ENCODE measurements at places on chromosomes 5 and 9.

GRCh38 chr5:103016167-103016566 is 103.8 kb downstream of the GIN1 start:
- no peak for DNase-seq

DNA sequence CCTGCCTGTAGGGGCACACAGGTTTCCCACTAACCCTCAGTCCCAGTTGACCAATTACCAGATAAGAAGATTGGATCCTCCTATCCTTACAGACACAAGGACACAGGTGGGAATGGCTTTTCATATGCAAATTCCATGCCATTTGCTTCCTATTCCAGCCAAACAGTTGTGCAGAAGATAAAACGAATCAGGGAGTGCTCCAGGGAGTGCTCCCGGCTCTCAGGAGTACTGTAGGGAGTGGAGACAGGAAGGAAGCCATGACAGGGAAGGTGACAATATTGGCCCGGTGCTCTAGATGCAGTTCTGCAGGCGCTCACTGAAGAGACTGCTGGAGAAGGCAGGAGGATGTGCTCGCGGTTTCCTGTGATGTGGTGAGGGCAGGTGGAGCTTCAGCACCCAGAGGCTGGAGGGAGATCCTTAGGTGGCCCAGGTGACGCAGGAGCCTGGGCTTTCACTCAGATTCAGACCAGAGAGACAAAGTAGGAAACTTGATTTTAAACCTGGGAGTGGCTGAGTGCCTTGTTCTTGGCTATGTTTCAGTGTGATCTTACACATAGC is 260.0 kb downstream of the AUH start:
- no peak for DNase-seq

- DNase-seq = no peak
These were observed 27.8 kb upstream of the GRPEL2 start for GRCh38 chr5:149317281-149318048.

DNA sequence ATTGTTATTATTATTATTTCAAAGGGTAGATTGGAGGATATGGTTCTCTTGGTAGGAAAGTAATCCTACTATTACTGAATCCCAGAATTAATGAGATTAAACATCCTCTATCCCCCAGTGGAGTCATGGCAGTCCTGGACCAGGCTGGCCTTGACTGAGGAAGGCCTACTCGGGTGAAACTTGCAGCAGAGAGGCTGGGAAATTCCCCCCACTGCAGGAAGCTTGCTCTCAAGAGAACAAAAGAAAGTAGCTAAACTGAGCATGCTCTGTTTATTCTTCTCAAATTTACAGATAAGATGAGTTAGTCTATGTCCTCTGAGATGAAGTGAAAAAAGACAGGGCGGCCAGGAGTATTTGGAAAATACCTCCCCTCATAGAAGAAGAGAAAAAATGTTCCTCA is 233.9 kb upstream of the RPS23 start:
- DNase-seq = no peak

GRCh38 chr5:170293273-170293672 is 4.3 kb downstream of the LCP2 start:
- no peak for DNase-seq

DNA sequence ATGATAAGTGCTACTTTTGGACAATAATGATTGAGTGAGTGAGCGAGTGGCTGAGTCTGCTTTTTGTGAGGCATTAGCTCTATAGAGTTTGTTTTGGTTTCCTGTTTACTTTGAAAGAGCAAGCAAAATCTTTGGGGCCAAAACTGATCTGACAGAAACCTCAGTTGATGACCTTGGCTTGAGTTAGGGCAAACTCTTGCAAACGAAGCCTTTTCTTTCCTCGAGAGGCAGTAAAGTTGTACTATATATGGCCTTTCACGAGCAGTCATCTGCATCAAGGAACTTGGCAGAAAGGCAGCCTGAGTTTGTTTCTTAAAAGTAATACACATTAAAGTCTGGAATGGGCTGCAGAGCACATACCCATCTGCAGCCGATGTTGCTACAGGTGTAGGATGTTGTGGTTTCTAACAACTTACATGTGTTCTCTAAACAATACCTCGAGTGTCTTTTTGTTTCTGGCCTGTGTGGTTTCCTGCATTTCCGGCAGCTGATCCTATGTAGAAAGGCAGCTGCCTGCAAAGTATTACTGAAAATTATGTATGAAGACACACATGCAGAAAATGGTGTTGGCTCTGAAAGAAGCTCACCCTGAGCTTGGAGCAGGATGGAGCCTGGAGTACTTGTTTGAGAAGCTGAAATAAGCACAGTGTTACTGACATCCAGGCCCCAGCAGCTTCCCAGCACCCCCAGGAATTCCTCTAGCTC is 60.8 kb downstream of the FOXD1 start:
- DNase-seq = no peak

GRCh38 chr9:87558606-87559190 is 61.0 kb downstream of the DAPK1 start:
- no peak for DNase-seq

DNA sequence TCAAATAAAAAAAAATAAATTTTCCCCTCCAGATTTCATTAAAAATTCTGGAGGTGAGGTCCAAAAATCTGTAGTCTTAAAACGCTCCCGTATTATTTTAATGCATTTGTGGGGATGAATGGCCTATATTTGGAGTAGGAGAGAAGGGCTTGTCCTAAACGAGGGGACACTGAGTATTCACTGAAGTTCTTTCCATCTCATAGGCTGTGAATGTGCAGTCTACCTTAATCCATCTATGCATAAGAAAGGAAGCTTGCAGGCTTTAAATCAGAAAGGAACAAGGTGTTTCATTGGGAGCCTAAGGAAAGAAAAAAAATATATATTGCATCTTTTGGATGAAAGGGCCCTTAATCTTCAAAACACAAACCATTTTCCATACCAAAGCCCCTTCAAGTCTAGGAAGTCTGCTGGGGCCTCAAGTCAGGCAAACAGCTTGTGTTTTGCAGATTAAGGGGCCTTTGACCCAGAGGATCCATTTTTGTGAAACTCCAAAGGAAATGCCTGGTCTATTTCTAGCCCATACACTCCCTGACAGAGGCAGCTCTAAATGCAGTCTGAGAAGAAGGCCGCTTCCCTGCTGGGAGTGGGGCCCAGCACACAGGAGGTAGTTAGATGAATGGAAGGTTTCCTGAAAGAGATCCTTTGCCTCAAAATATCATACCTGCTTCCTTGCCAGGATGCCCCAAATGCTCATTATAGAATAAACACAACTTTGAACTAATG is 35.6 kb downstream of the BRINP1 start:
- DNase-seq = no peak

DNA sequence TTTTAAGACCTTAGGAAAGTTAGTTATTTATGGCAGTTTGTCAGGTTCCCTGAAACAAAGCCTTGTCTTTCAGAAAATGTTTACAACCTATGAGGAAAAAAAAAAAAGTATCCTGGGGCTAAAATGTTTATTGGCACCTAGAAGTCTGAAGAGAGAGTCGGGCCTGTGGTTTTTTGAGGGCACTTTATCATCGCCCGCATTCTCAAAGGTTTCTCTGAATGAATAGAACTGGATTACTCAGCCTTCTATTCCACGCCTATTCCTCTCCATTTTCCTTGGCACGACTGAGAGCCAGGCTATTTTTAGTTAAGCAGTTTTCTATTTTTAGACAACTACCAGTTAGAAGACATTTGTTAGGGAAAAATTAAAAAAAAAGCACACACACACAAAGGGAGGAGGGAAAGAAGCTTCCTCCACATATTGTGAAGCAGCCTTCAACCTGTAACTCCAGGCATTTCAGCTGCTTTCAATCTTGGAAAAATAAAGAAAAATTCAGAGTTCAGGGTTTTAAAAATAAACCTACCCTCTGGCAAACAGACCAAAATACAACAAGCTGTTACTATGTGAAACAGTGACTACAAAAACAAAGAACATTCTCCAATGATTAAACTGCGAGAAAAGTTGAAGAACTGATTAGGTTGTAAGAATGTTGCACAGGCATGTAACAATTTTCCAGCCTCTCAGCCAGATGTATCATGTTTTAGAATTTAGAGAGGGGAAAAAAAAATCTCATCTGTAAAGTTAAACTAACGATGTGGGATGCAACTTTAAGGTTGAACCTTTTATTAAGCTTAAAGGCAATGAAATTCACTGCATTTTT is 97.0 kb downstream of the MEF2C start:
- DNase-seq = no peak

- no peak for DNase-seq
These were observed 156.0 kb downstream of the DCP2 start for GRCh38 chr5:113132564-113132963.

GRCh38 chr5:147310059-147310704 is 75.4 kb downstream of the STK32A start:
- no peak for DNase-seq

DNA sequence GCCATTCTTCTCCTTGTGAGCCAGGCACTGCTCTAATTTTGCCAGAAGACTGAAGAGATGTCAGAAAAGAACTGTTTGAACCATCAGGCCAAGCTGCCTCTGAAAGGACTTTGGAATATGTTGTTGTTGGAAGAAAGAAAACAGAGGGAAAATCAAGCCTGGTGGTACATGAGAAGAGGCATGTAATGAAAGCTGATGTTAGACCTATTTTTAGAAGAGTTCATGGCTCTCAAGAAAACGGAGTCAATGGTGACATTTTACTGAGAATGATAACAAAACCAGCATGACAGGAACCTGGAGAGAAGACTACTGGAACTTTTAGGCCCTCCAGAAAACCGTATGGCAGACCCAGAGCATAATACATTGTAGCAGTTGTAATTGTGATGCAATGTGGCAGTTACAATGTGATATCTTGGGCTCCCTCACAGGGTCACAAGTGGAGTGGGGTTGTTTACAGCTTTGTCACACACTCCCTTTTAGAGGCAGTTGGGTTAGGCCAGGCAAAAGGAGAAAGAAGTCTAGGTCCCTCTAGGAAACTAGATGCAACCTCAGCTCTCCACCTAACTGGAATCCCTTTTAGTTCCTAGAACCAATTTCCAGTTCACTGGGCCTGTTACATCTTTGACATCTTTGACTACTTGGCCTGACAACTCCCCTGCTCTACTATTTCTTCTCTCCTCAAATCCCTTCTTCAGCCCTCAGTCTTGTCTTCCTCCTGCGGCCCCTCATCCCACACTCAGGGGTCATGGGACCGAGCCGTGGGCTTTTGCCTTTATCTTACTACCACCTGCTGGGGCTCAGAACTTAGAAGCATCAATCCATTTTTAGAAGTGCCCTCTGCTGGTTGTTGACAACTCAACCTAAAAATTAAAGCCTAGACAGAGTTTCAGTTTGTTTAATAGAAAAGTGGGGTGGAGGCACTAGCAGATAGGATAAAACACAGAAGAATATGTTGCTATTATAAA is 61.2 kb upstream of the JAK2 start:
- no peak for DNase-seq

GRCh38 chr5:115180165-115180709 is 10.5 kb upstream of the TRIM36 start:
- no peak for DNase-seq
